ENCODE measurements at places on chromosomes 2 and 18.

GRCh38 chr2:48504647-48505327 lies 25.2 kb upstream of the STON1 start:
- DNase-seq = no peak

- no peak for DNase-seq
Measured at GRCh38 chr18:9876212-9876866, 9.4 kb upstream of the TXNDC2 start.

GRCh38 chr2:135532581-135532980 lies 1.3 kb downstream of the R3HDM1 start:
- no peak for DNase-seq

- no peak for DNase-seq
Measured at GRCh38 chr2:166361351-166362153, 14.2 kb downstream of the SCN9A start.

- no peak for DNase-seq
Measured at GRCh38 chr2:78715293-78715692, 310.2 kb upstream of the REG3G start.

- no peak for DNase-seq
Measured at GRCh38 chr18:73664896-73665295, 482.7 kb downstream of the FBXO15 start.

DNA sequence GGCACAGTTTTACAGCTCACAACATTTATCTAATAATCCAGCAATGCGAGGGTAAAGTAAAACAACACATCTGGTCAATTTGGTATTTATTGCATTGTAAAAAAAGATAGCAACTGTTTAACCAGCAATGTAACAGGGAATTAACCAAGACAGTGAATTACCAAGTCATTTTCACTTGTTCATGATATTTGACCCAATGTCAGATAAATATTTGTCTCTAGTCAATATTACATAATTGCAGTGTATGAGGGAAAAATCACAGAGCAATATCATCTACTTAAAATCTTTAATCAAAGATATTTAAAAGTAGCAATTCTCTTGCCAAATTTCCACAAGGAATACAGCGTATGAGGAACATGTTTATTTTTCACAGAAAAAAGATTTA lies 1265.1 kb upstream of the CHAC2 start:
- no peak for DNase-seq

DNA sequence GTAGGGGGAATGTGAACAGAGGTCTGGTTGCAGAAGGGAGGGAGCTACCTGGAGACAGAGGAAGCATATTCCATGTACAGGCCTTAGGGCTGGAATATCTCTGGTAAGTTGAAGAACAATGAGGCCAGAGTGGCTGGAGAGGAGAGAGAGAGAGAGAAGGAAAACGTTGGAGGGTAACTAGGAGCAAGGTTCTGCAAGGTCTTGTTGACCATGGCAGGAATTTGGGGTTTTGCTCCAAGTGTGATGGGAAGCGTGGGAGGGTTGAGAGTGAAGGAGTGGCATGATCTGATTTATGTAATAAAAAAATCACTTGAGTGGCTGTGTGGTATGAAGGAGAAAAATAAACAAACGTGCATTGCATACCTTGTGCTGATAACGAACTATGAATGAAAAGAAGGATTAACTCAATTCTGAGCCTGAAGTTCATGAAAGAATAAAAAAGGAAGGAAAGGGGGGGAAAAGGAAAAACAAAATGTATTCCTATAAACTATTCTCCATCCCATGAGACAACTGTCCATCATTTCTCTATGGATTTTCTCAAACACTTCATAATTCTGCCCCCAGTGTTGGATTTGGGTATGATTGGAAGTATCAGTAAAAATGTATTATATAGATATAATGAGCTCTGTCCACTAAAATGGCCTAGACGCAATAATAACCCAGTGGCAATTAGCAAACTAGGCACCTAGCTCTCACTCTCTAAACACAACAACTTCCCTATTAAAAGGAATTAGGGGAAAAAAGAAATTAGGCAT lies 59.7 kb upstream of the PMAIP1 start:
- no peak for DNase-seq

GRCh38 chr2:20506201-20506685 lies 59.4 kb downstream of the RHOB start:
- no peak for DNase-seq

DNA sequence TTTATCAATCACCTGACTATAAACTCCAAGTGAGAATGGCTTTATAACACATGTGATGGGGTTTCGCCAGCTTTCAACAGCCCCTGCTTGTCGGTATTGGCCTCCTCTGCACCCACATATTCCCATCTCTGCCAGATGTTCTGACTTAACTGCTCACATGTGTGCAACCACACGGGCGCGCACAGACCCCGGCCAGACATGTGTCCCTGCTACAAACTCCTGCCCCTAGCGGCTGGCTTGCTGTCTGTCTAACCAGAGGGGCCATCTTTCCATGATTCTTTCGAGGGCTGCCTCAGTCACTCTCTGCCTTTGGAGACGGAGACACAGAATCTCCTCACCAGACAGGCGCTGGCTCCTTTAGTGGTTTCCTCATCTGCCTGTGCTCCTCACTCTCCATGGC lies 15.3 kb downstream of the STON1 start:
- no peak for DNase-seq

DNA sequence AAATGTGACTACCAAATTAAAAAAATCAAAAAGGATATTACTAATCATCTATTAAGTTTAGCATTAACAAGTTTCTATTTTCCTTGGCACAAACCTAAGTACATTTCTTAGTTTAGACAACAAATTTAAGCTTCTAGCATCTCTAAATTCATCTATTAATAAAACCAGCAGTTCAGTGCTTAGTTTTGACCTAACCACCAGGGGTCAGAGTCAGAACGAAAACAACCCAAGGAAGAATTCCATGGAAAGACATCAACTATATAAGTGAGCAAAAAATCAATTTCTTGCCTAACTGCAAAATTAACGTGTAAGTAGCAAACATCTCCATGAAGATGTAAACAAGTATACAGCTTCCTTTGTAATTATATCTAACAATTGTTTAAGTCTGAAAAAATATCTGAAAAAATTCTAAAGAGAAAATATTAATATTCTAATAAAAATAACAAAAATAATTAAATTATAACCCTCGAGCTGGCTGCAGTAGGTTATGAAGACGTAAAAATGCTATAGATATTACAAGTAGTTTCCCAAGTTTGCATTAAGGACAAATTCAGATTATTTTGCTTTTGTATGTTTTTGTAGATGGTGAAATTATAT lies 83.7 kb downstream of the CERKL start:
- DNase-seq = no peak

GRCh38 chr2:174331595-174332216 lies 3.0 kb upstream of the SP9 start:
- DNase-seq = no peak

- DNase-seq = peak; percentile 52
Measured at GRCh38 chr18:57793302-57793986, 9.7 kb downstream of the ATP8B1 start.

- DNase-seq = no peak
Measured at GRCh38 chr2:144498277-144498676, 21.6 kb downstream of the ZEB2 start.

GRCh38 chr2:151947813-151948165 lies 119.6 kb upstream of the ARL5A start:
- DNase-seq = no peak

GRCh38 chr2:27942612-27943547 lies 52.4 kb downstream of the BABAM2 start:
- DNase-seq = no peak

DNA sequence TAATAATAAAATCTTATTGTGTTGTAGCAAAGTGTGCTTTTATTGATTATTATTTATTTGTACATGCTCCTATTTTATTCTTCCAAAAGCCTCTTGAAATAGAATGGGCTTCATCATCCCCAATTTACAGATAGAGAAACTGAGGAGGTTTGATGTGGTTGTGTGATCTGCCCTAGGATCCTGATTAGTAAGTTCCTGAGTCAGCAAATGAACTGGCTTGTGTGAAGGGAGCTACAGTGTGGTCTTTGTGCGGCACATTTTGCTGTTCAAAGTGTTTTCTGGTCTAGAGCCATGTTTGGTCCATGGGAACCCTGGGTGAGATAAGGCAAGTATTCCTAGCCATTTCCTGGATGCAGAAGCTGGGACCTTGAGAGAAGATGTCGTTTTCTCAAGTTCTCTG lies 326.9 kb downstream of the MEIS1 start:
- no peak for DNase-seq

GRCh38 chr2:105486762-105487141 lies 87.9 kb upstream of the FHL2 start:
- no peak for DNase-seq

DNA sequence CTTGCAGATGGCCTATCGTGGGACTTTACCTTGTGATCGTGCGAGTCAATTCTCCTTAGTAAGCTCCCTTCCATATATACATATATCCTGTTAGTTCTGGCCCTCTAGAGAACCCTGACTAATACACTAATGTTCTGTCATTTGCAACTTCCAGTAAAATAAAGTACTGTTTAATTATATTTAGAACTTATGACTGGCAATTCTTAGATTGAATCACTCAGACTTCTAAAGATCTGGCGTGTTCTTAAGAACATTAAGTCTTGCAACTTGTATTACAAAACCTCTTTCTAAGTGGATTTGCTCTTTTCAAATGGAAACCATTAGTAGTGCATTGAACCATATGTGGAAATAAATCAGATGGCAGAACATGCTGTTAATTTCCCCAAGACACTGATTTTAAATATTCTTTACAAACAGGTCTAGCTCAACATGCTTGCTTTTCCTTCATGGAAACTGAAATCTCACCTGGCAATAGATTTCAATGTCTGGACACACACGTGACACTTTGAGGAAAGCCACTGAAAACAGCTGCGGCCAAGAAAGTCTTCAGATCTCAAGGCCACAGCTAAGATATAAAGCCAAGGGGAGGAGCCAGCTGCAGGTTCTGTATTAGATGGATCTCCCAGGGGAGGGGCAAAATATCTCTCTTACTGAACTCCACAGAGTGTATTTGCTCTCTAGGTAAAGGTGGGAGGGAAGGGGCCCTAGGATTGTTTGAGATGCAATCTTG lies 50.6 kb downstream of the PMAIP1 start:
- DNase-seq = no peak

- no peak for DNase-seq
Measured at GRCh38 chr2:149634103-149634502, 46.5 kb upstream of the MMADHC start.
